GDM1 (cell line): ENCODE measurements at places on chromosomes 3 and 15.

GRCh38 chr3:80769683-80770082, 991.8 kb downstream of the GBE1 start:
- no peak for DNase-seq

DNA sequence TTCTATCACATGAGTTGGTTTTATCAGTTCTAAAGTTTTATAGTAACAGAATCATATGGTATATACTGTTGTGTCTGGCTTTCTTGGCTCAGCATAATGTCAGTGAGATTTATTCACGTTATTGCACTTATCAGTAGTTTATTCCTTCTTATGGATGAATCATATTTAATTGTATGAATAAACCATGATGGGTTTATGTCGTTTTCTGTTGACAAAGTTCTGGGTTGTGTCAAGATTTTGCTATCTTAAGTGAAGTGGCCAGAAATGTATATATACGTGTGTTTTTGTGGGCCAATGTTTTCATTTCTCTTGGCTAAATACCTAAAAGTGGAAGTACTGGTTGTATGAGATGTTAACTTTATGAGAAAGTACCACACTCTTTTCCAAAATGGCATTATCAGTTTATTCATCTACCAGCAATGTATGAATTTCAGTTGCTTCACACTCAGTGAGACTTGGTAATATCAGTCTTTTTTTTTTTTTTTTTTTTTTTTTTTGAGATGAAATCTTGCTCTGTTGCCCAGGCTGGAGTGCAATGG, 112.4 kb upstream of the DCBLD2 start:
- DNase-seq, result no peak

GRCh38 chr3:183975981-183976662, 41.6 kb downstream of the ABCC5 start:
- DNase-seq, result no peak

- no peak for DNase-seq
Measured at GRCh38 chr15:66655511-66655910, 46.5 kb upstream of the SMAD6 start.

DNA sequence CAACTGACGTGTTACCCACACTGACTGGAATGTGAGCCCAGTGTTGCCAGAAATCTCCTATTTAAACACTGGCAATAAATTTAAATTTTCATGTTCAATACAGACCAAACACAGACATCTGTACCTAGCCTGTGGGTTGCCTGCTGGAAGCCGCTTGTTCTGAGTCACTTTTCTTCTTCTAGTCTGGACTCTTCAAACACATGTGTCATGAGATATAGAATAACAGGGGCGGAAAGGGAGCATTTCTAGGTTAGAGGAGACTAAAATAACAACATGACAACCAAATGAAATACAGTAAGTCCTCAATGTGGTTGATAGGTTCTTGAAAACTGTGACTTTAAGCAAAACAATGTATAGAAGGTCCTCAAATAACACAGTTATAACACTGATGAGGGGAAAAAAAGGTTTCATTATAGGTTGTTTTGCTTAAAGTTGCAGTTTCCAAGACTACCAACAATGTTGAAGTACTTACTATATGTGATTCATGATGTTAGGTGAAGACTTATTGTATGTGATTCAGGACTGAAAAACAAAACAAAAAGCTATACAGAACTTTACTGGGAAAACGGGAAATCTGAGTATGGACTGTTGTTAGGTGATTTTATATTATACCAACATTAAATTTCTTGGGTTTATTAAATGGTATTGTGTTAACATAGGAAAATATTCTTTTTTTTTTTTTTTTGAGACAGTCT, 63.1 kb downstream of the PRKAR2A start:
- DNase-seq, result no peak

- DNase-seq, result no peak
Measured at GRCh38 chr15:62248277-62248984, 83.3 kb upstream of the C2CD4B start.

DNA sequence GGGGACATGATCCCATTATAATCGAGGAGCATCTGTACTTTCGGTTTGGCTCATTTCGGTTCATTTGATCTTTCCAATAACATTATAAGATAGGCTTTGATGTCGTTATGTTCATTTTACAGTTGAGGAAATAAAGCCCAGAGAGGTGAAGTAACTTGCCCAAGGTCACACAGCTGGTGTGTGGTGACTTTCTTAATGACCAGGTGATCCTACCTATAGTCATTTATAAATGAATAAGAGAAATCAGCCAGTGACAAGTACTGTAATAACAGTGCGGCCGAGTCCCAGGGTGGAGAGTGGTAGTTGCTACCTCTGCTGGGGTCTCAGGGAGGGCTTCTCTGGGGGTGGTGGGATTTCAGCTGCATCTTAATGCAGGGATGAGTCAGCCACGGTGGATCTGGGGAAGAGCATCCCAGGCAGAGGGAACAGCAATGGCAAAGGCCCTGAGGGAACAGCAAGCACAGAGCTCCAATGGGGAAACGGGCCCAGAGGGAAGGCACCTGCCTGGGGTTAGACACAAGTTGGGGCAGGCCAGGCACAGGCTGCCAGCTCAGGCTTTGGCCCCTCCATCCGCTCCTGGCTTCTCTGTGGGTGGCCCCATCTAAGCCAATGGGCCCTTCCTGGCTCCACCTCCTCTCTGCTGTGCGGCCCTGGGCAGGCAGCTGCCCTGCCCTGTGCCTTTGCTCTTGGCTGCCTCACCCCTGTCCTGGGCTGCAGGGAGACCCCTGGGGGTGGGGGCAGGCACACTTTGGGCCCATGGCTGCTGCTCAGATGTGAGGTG, 1.1 kb upstream of the FBLN2 start:
- no peak for DNase-seq

GRCh38 chr3:64814351-64814750, 126.6 kb upstream of the ADAMTS9 start:
- DNase-seq, result no peak

GRCh38 chr3:158085358-158085757, 20.9 kb downstream of the SHOX2 start:
- DNase-seq, result no peak

GRCh38 chr3:183210862-183211341, 42.2 kb upstream of the B3GNT5 start:
- DNase-seq, result peak; percentile 60
